ENCODE measurements at places on chromosomes 7 and 10. TPM values are rescaled to one million over a fixed set of nuclear protein-coding genes. Genes with fewer than 3 reads are reported as not detected.

GRCh38 chr7:144997512-144997911 is 161.7 kb upstream of the TPK1 start:
- DNase-seq, result no peak

GRCh38 chr7:30155481-30155880 is 20.7 kb downstream of the MTURN start:
- no peak for DNase-seq

- DNase-seq, result no peak
Observed at GRCh38 chr7:46725838-46726237, 804.8 kb upstream of the IGFBP3 start.

DNA sequence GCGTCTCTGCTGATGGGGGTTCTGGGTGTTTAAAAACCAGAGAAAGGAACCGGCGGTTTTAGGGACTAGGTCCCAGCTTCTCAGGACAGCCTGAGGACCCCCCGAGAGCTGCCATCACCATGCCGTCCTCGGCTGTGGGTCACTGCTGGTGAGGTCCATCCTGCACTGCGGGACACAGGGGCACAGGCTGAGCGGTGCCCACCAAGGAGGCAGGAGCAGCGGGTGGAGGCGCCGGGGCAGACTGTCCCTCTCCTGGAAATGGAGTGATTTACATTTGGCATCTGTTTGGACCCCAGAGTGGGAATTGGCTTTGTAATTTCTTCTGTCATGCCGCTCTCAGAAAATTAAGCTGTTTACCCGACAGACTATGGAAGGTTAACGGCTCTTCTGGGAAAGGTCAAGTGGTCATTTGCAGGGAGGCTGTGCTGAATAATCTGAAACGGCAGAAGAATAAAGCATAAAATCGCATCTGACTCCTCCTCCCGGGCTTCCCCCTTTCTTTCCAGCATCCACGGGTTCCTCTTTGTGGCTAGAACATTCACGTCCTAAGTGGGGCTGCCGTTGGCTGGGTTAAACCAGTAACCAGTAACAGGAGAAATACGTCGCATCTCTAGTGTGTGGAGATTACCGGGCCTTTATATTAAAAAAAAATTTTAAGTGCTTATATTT is 31.7 kb downstream of the LHPP start:
- DNase-seq, result peak; percentile 47

DNA sequence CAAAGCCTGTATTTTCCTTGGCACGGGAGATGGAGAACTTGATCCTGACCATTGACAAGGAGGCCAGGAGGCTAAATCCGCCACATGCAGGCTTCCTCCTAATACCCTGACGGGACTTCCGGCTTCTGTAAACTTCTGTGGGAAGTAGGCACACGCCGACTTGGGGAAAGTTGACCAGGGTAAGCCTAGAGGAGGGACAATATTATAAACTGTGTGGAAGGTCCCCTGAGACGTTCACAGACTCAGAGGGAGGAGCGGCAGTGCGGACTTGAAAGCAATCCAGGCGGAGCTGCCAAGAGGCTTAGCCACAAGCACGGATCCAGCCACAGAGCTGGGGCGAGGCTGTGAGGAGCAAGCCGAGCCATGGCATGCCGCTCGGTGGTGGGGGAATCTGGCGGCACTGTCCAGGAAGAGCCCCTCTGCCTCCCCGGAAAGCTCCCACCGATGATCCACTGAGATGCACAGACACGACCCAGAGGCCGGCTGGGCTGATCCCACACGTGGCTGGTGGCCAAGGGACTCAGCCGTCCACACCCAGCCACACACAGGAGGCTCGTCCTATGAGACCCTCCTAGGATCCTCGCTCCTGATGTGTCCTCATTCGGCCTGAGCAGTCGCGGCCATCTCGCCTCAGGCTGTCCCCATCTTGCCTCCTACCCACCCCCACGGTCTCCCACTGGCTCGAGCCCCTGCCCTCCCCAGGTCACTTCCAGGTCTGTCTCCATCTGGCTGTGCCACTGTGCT is 40.0 kb upstream of the INSIG1 start:
- DNase-seq, result no peak

DNA sequence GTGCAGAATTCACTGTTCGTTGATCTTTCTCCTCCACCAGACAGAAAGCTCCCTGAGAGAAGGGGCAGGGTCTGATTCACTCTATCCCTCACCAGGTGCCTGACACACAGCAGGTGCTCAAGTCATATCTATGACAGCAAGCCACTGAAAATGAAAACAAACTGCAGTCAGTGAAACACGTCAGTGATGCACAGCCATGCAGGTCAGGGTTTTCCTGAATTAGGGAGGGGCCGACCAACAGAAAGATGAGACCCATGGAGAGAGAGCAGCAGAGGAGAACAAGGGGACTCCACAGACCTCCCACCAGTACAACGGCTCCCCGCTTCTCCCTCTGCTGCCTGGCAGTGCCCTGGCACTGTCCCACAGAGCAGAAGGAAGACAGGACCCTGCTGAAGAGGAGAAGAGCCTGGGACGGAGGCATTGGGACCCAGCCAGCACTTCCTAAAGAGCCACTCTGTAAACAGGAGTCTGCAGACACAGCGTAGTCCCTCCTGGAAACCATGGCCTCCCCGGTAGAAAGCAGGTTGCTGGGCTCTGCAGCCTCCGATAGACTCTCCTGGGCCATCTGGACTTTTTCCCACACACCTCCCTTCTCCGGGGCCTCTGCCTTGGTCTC is 50.3 kb downstream of the FAM53B start:
- DNase-seq, result no peak

DNA sequence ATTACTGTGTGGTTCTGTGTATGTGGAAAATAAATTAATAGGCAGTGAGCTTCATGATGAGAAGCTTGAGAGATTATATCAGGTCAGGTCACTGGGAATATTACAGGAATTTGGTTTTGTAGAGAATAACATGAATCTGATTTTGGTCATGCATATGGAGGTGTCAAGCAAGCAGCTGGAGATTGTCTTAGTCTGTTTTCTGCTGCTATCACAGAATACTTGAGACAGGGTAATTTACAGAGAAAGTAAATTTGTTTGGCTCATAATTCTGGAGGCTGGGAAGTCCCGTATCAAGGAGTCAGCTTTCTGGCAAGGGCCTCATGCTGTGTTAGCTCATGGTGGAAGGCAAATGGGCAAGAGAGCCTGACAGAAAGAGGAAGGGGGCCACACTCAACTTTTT is 120.7 kb upstream of the FAM3C start:
- DNase-seq, result no peak

DNA sequence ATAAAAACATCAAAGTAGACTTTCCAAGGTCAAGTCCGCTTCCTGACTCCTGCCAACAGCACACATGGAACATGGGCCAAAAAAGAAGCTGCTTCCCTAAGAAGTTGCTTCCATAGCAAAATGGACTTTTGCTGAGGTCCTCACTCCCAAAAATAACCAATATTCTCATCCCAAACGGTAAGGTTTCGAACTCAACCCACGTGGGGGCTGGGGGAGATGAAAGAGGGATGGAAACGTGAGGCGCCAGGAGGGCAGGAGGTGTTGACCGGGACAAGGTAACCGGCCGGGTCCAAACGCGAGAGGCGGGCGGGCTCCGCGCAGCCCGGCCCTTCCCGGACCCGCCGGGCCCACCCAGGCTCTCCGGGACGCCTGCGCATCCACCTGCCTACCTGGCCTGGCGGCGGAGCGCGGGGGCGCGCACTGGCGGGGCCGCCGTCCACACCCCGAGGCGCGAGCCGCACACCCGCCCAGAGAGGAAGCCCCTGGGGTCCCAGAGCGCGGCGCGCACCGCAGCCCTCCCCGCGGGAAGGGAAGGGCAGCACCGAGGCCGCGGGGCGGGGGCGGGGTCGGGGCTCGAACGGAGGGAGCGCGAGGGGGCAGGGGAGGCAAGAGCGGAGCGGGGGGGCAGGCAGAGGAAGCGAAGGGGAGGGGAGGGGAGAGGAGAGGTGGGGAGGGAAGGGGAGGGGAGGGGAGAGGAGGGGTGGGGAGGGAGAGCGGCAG is 742 bp downstream of the LMBR1 start:
- peak; percentile 90 for DNase-seq

DNA sequence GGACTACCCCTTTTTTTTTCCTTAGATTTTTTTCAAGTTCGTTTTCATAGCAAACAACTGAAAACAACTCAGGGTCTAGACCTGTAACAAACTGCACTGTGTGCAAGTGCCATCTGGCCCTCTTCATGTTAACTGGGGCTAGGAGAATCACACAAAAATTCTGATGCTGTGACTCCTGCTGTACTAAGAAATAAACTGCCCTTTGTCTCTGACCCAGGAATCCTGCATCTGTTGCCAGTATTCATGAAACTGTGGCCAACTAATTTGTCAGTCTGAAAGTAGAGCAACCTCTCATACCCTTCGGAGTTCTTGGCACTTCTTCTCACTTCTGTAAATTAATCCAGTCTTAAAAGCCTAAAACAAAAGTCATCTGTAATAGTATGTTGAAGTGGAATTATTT is 218.4 kb upstream of the PCDH15 start:
- no peak for DNase-seq

DNA sequence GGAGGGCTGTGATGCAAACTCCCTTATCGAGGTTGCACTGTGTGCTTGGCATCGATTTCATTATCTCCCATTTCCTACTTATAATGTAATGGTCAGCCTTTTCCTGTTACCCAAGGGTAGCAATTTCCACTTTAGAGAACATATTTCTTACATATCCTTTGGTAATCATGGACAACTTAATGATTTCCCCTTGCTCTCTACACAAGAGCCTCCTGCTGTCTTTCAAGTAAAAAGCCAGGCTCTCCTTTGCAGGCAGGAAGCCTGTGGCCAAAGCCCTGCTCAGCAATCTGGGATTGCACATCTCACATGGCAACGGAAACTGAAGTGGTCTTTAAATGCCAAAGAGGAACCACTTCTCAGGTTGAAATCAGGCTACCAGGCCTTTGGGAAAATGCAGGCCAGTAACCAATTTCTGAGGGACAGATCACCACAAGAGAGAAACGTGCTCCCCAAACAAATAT is 86.7 kb upstream of the IKZF1 start:
- no peak for DNase-seq

DNA sequence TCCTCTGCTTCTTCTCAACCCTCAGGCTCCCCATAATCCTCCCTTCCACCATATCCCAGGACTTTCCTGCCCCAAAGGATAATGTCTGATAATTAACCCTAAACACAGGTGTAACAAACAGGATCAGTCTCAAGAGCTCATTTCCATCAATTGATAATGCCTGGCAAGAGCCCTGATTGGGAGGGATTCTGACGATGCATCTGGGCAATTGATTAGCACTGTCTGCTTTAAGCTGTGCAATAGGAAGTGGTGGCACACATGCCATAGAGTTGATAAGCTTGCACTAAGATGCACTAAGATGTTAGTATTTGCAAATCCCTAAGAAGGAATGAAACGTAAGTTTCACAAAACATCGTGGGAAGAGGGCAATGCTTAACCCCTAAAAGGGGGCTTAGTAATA is 27.4 kb upstream of the EGR2 start:
- no peak for DNase-seq

DNA sequence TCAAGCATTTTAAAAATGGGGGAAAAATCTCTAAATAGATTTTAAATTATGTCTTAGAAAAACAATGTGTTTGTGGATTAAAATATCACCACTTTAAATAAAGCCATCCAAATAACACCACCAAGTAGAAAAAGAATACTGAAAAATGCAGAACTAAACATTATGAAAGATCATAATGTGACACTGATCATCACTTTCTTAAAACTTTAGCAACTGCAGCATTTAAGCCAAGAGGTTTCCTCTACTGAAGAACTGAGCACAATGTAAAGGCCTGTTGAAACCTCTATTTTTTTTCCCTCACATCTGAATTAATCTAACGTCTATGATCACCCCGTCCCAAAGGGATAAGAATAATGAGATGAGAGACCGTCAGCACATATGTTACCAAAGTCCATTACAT is 18.6 kb downstream of the MINDY3 start:
- no peak for DNase-seq

DNA sequence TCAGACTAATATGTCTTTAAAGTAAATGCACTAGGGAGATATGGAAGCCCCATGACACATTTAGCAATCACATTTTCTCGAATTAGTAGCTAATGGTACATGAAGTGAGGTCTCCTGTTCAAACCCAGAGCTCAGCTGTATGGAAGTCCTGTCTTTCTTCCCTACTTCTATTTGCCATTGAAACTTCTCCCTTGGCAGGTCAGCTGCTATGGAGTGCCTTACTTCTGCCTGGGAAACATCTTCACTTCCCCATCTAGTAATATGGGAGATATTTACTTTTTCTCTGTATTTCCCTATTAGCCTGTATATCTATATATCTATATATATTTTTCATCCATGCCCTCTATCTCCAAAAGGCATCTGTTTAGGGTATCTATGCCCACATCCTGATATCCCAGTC is 225.3 kb upstream of the INHBA start:
- no peak for DNase-seq

GRCh38 chr10:79029478-79030390 is 39.0 kb upstream of the ZMIZ1 start:
- no peak for DNase-seq

GRCh38 chr10:75293446-75293820 is 57.7 kb upstream of the COMTD1 start:
- DNase-seq, result no peak

DNA sequence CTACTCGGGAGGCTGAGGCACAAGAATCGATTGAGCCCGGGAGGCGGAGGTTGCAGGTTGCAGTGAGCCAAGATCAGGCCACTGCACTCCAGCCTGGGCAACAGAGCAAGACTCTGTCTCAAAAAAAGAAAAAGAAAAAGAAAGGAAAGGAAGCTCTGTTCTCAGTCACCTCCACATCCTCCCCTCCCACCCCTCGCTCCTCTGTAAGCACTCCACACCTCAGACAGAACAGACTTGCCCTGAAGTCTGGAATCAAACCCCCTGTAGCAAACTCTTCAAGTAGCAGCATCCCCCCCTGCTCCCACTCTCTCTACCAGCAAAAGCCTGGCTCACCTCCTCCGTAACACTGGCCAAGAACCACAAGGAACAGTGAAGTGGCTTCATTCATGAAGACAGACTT is 66.7 kb downstream of the PARD3 start:
- DNase-seq, result no peak

- DNase-seq, result no peak
Observed at GRCh38 chr10:112227331-112227987, 43.9 kb upstream of the GPAM start.

DNA sequence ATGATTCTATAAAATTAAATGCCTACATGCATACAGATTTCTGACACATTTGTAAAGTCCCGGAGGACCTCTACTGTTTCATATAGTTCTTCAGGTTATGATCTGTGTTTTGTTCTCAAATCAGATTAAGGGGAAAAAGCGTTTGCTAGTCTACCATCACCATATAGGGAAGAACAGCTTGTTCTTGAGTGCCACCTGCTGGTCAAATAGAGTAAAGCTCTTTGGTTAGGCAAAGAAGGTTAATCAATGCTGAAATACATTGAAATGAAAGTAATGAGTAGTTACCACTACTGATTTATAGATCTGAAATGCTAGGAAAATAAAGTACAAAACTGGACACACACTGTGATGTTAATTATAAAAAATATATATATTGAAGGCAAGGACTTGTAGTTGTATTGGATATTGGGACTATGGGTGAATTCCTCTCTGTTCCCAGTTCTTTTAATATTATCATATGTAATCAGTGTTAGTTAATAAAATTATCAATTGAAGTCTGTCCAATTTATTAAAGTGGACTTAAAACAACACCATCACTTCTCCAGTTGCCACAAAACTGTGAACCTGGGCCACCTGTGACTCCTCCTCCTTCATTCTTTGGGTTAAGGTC is 72.6 kb upstream of the PDLIM1 start:
- DNase-seq, result peak; percentile 66

GRCh38 chr10:31467791-31468535 is 148.9 kb downstream of the ZEB1 start:
- DNase-seq, result peak; percentile 51

Gene TMEM176B
- total RNA-seq, result 0.80 TPM

Gene PRF1
- total RNA-seq, result not detected

Gene TRPV5
- total RNA-seq, result not detected

Gene AGAP6
- total RNA-seq, result 7.0 TPM

Gene SLC13A1
- total RNA-seq, result not detected

Gene NRF1
- total RNA-seq, result 21.1 TPM

Gene SLC16A12
- 4.1 TPM for total RNA-seq

Gene ASIC3
- total RNA-seq, result 1.6 TPM
